ENCODE measurements at places on chromosomes 6 and 20. TPM values are rescaled to one million over a fixed set of nuclear protein-coding genes. Genes with fewer than 3 reads are reported as not detected.

The METTL24 gene
- not detected for total RNA-seq

The UST gene
- total RNA-seq, result 4.9 TPM

The BLCAP gene
- total RNA-seq, result 108 TPM

The PNISR gene
- total RNA-seq, result 42.5 TPM

The TUBB1 gene
- not detected for total RNA-seq

The TOX2 gene
- total RNA-seq, result 2.2 TPM

The JPH2 gene
- 24.4 TPM for total RNA-seq

The ZNF335 gene
- 15.9 TPM for total RNA-seq

The SLC44A4 gene
- total RNA-seq, result not detected

The ZNF165 gene
- 0.45 TPM for total RNA-seq

The LRP11 gene
- 50.9 TPM for total RNA-seq

The RSPO4 gene
- not detected for total RNA-seq

The PXDC1 gene
- 43.1 TPM for total RNA-seq

The POM121L2 gene
- total RNA-seq, result not detected

The PTGIS gene
- 0.92 TPM for total RNA-seq

The YWHAB gene
- total RNA-seq, result 82.3 TPM

The EPPIN gene
- not detected for total RNA-seq

The MOXD1 gene
- total RNA-seq, result 22.6 TPM

The GPR63 gene
- total RNA-seq, result 0.57 TPM

The DEFB125 gene
- not detected for total RNA-seq

The SOX18 gene
- not detected for total RNA-seq

The SLC22A2 gene
- total RNA-seq, result not detected

The MAPK13 gene
- 0.63 TPM for total RNA-seq

The F13A1 gene
- total RNA-seq, result 7.6 TPM

The TRERF1 gene
- total RNA-seq, result 4.0 TPM

The ITPR3 gene
- total RNA-seq, result 50.1 TPM

The ZBP1 gene
- not detected for total RNA-seq

The HUS1B gene
- 0.17 TPM for total RNA-seq

The FAM162B gene
- total RNA-seq, result not detected

The PLCG1 gene
- 75.9 TPM for total RNA-seq

The LAMP5 gene
- total RNA-seq, result 1.0 TPM

The SDC4 gene
- total RNA-seq, result 126 TPM

The PSMB1 gene
- total RNA-seq, result 297 TPM

The VNN1 gene
- 4.2 TPM for total RNA-seq

The CCN2 gene
- 46.6 TPM for total RNA-seq

The EDN3 gene
- total RNA-seq, result not detected

The CCN6 gene
- not detected for total RNA-seq

The KCNK17 gene
- total RNA-seq, result not detected

The PARD6B gene
- total RNA-seq, result 0.06 TPM

The MAFB gene
- not detected for total RNA-seq

The ROS1 gene
- 53.4 TPM for total RNA-seq

The MEA1 gene
- 119 TPM for total RNA-seq

The ZNF311 gene
- total RNA-seq, result 0.71 TPM

The FBXO5 gene
- total RNA-seq, result 53.7 TPM

The CEP162 gene
- 8.8 TPM for total RNA-seq

The GSTA1 gene
- not detected for total RNA-seq

The AGER gene
- 0.45 TPM for total RNA-seq

Data from LHCN-M2 (cell line).